ENCODE measurements at places on chromosomes 5 and 9.

- no peak for DNase-seq
These were observed 395.9 kb downstream of the SEMA5A start for GRCh38 chr5:9149988-9150387.

GRCh38 chr5:40401284-40402006, 278.3 kb upstream of the PTGER4 start:
- DNase-seq: no peak

DNA sequence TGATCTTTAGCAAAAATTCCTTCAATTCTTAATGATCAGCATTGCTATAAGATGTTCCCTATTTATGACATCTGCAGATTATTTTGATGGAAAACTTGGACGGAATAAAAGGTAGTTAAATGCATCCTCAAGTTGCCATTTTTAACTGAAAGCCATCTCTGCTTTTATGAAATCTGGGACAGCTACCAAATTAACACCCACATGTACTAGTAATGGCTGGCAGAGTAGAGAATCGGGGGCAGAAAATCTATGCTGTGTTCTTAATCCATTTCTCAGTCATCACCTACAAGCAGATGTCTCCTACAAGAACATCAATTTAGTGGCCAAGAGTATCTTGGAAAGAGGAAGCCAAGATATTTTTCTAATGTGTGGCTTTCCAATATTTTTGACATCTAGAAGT, 22.1 kb upstream of the C9orf57 start:
- DNase-seq: no peak

- no peak for DNase-seq
These were observed 500.4 kb upstream of the PAPPA start for GRCh38 chr9:115653171-115653606.

GRCh38 chr5:134175921-134176510, 734 bp downstream of the SKP1 start:
- DNase-seq: no peak

DNA sequence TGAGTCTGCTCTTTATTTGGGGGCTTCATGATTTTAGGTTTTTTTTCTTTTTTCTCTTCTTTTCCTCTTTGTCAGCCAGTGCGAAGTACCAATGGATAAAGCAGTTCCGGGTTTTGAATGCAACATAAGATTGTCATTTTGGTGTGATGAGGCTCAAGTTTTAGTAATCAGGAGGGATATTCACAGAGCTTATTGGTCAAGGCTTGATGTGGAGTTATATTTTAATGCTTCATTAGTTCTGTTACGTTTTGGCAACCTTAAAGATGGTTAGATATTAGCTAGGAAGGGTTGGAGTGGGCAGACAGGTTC, 1.4 kb downstream of the PIK3R1 start:
- DNase-seq: no peak

- DNase-seq: no peak
These were observed 78.4 kb downstream of the MAP1B start for GRCh38 chr5:72185496-72186329.

DNA sequence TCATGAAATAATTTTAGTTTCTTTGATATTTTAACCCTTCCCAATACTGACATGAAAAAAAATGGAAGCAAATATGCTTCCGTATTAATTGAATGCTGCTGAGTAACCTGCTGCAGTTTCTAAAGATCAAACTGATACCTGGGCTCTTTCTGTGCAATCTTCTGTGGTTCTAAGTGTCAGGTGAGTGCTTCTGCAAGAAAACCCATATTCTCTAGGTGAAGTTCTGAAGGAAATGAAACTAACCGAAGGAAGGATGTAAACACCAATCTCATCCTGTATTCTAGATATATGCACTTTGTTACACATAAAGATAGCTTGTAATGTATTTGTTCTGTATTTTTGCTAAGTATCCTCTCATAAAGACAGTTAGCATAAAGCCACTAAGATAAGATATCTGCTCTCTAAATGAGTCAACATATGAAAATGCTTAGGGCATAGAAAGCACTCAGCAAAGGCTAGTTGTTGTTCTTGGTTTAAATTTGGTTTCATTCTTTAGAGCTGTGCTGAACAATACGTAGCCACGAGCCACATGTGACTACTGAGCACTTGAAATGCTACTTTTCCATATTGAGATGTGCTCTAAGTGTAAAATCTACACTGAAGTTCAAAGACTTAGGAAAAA, 52.0 kb downstream of the ITGA2 start:
- DNase-seq: no peak

GRCh38 chr9:68883224-68883623, 130.7 kb downstream of the PRKACG start:
- DNase-seq: no peak

- no peak for DNase-seq
These were observed 1045.6 kb upstream of the WWC1 start for GRCh38 chr5:167245868-167246267.

- no peak for DNase-seq
These were observed 118.4 kb downstream of the INSYN2B start for GRCh38 chr5:169861934-169862333.

DNA sequence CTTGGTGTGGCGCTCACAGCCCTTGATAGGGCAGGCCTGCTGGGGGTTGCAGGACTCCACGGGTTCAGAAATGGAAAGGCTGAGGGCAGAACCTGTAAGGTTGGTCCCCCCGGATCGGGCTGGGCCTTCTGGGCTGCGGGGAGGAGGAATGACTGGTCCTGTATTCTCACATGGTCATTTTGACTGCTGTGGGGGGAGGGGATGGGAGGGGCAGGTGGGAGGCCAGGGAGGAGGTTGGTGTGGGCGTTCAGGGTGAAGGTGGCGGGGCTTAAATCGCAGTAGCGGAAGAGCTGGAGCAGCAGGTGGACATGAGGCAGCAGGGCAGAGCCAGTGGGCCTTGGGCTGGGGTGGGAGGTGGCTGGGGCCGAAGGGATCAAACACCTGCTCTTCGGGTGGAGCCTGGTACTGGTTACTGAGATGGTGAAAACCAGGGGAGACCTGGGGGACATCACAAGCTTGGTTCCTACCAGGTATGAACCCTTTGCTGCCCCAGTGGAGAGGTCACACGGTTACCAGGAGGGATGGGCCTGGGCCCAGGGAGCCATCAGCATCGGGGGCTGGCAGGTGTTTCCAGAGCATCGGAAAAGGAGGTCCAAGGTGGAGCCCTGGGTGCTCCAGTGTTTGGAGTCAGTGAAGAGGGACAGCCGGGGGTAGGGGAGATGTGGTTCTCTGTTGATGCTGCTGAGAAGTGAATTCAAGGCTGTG, 1.8 kb downstream of the MRPS2 start:
- DNase-seq: no peak

DNA sequence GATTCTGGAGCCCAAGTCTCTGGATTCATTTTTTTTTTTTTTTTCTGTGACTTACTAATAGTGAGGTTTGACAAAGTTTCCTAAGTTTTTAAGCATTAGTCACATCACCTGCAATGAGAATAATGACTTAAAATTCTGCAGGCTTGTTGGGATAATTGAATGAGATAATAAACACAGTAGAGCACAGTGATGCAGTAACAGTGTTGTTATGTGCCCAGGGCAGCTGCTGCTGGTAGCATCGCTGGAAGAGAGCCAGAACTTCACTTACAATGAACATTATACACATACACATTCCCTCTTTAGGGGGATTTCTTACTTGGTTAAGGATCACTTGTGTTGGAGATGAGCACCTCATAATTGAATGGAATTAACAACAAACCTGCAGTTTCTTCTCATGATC, 78.9 kb downstream of the ALDH7A1 start:
- DNase-seq: no peak

- DNase-seq: no peak
These were observed 45.0 kb downstream of the TRIM36 start for GRCh38 chr5:115124741-115125140.

- DNase-seq: no peak
These were observed 79.6 kb upstream of the SLC25A51 start for GRCh38 chr9:37983381-37984067.

- no peak for DNase-seq
These were observed 29.3 kb downstream of the GOLGA2 start for GRCh38 chr9:128246471-128246870.

- no peak for DNase-seq
These were observed 45.6 kb downstream of the SLC6A7 start for GRCh38 chr5:150235500-150235854.

DNA sequence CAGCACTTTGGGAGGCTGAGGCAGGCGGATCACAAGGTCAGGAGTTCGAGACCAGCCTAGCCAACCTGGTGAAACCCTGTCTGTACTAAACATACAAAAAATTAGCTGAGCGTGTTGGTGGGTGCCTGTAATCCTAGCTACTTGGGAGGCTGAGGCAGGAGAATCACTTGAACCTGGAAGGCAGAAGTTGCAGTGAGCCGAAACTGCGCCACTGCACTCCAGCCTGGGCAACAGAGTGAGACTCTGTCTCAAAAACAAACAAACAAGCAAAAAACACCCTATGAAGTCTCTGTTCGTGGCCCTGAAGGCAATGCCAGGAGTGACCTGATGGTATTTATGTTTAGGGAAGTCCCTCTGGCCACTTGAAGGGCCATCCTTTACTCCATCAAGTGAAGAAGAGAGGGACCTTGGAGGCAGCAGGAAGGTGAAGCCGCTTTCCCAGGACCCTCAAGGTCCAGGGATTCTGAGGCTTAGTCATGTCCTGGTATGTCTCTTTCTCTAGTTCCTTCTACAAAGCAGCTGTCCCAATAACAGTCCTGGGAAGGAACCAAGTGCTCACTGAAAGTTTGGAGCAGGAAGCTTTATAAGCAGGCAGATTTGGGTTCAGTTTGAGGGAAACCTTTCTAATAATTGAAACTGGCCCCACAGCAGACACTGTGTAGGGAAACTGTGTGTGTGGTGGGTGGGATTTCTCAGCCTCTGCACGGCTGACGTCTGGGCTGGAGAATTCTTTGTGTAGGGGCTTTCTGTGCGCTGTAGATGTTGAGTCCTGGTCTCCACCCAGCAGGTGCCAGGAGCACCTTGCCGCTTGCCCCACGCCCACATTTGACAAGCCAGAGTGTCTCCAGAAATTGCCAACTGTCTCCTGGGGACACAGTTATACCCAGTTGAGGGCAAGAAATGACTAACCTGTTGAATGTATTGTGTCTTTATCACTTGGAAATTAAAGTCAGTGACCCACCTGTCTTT, 12.5 kb downstream of the PHF2 start:
- DNase-seq: no peak

- no peak for DNase-seq
These were observed 181.6 kb upstream of the TLE4 start for GRCh38 chr9:79390077-79390698.

DNA sequence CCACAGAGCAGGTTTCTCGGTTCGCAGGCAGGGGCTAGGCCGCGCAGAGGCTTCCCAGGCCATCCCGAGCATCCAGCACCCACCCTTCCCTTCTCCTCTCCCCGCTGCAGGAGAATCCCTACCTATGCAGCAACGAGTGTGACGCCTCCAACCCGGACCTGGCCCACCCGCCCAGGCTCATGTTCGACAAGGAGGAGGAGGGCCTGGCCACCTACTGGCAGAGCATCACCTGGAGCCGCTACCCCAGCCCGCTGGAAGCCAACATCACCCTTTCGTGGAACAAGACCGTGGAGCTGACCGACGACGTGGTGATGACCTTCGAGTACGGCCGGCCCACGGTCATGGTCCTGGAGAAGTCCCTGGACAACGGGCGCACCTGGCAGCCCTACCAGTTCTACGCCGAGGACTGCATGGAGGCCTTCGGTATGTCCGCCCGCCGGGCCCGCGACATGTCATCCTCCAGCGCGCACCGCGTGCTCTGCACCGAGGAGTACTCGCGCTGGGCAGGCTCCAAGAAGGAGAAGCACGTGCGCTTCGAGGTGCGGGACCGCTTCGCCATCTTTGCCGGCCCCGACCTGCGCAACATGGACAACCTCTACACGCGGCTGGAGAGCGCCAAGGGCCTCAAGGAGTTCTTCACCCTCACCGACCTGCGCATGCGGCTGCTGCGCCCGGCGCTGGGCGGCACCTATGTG, 36.1 kb downstream of the NTNG2 start:
- no peak for DNase-seq

- no peak for DNase-seq
These were observed 3.1 kb downstream of the PDE8B start for GRCh38 chr5:77213601-77214000.

DNA sequence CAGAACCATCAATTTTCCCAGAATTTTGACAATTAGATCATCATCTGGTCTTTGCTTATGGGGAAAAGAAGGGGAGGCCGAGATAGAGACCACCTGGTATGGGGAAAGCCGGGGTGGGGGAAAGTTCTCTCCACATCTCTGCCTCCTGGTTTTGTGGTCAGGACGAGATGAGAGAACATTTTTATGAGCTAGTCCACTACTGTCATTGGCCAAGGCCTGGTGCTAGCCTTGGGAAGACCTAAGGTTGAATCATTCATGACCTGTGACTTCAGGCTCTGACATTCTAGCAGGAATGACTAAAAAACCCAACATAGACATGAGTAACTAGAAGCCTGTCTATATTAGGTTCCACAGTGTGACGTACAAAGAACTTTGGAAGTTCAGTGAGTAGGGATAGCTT, 135.2 kb downstream of the PTTG1 start:
- no peak for DNase-seq

- no peak for DNase-seq
These were observed 198.4 kb upstream of the NR3C1 start for GRCh38 chr5:143601917-143602333.

GRCh38 chr9:107034831-107035230, 171.9 kb downstream of the ZNF462 start:
- no peak for DNase-seq

DNA sequence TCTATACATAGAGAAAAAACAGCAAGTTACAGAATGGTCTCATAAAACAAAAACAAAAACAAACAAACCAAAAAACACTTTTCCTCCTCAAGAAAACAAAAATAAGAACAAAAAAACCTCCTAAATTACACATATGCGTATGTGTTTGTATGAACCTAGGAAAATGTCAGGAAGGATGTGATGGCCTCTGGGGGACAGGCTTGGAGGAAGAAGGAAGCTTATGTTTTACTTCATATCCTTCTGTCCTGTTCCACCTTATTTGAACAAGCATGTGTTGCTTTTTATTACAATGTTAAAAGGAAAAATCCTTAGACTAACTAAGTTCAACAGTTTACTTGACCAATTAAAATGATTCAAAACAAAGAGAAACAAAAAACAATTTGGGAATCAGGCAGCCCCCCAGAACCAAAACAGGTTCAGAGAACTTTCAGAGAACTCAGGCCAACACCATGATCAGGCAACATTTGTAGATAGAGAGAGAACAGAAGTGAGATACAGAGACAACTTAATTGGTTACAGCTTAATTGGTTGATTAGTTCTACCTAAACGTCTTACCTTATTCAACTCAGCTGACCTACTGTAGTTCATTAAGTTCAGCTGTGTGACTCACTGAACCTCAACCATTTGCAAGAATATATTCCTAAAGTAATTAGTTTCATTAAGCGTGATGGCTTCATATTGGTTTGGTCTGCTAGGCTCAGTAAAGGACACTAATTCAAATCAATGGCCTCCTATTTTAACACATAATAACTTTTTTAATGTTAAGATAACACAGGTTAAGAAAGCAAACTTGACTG, 10.1 kb downstream of the SPAAR start:
- DNase-seq: no peak
